ENCODE measurements at places on chromosomes 1 and 21.

DNA sequence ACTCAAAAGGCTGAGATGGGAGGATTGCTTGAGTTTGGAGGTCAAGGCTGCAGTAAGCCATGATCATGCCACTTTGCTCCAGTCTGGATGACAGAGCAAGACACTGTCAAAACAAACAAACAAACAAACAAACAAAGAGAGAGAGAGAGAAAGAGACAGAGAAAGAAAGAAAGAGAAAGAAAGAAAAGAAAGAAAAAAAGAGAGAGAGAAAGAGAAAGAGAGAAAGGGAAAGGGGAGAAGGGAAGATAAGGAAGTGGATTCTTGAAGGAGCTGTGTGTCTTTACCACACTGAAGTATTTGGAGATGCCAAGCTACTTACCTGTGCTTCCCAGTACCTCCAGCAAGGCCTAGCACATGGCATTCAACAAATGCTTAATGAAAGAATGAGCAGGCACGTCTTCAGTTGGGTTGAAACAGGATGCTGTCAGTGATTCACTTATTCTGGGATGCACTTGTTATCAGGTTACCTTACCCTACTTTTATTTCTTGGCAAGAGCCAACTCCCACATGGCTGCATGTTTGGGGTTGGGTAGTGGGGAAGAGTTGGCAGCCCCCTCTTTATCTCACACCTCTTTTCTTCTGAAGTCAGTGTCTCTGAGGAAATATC, 28.8 kb downstream of the CD101 start:
- DNase-seq = no peak

DNA sequence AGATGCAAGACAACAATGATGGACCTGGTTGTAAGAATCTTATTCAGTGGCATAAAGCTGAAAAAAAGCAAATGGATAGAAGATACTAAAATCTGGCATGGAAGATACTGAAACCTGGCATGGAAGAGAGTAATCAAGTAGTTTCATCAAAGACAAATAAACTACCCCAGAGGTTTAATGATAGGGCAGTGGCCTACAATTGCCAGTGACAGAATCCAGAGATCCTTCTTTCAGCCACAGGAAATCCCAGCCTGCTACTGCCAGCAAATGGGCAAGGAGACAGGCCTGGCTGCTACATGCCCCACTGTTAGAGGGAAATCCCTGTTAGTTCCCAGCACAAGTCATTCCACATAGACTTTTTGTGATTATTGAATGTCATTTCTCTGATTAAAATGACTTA, 409.4 kb downstream of the VAV3 start:
- no peak for DNase-seq

DNA sequence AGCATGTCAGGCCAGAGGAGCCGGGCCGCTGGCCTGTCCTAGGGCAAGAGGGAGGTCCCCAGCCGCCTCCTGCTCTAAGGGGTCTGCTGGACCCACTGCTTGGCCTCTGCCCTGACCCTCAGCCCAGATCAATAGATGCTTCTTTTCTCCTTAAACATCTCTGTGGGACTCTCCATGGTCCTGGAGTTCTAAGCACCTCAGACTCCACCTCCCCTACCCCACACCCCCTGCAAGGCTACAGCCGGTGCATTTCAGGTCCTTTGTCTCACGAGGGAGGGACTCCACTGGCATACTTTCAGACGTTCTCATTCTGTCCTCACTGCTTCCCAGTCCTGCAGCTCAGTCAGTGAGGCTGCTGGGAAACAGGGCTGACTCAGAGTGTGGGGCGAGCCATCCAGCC, 11.0 kb downstream of the CNTN2 start:
- DNase-seq = no peak

- no peak for DNase-seq
Measured at GRCh38 chr1:242139442-242139841, 140.5 kb upstream of the MAP1LC3C start.

- no peak for DNase-seq
Measured at GRCh38 chr1:111499026-111499785, 4.2 kb downstream of the ADORA3 start.

GRCh38 chr21:31203431-31204054, 140.5 kb downstream of the TIAM1 start:
- no peak for DNase-seq

DNA sequence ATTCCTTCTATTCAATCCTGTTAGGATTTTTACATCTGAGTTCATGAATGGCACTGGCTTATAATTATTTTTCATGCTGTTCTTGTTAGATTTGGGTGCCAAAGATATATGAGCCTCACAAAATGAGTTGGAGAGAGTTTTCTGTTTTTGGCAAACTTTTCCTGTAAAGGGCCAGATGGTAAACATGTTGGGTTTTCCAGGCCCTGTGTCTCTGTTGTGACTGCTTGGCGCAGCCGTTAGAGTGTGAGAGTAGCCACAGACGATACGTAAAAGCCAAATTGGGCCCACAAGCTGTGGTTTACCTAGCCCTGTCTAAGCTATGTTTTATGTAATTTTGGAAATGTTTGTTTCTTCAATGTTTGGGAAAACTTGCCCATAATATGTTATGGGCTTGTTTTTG, 15.6 kb upstream of the CA6 start:
- no peak for DNase-seq

DNA sequence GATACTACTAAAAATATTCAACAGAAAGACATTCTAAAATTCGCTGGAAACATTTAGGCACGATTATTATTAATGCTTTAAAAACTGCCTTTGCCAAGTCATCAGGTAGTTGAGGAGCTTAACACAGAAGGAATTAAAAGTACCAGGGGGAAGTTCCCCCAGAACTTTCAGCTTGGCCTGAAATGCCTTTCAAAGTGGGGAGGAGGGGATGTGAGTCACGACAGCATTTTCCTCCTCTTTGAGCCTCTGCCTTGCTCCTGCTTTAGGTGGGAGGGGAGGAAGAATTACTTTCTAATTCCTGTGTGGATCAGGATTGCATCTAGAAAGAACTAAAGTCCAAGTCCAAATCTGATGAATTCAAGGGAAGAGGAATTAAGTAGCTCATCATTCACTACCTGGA, 183.7 kb downstream of the CLIC6 start:
- DNase-seq = no peak

- DNase-seq = no peak
Measured at GRCh38 chr1:6485168-6486101, 6.0 kb downstream of the PLEKHG5 start.

DNA sequence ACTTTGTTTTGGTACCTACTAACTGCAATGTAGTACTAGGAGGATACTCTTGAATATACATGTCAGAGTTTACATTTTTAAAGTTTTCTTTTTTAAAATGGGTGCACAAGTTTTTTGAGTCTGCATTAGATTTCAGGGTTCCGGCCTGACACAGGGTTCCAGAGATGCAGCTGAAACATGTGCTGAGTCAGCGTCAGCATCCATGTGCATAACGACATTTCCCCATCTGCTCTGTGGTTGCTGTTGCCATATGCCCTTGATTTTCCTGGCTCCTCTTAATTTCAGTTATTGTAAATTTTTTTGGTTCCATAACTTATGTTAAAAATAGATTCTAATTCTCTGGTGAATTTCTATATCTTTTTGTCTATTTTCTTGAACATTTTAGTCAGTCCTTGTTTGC, 12.3 kb upstream of the METTL13 start:
- no peak for DNase-seq

DNA sequence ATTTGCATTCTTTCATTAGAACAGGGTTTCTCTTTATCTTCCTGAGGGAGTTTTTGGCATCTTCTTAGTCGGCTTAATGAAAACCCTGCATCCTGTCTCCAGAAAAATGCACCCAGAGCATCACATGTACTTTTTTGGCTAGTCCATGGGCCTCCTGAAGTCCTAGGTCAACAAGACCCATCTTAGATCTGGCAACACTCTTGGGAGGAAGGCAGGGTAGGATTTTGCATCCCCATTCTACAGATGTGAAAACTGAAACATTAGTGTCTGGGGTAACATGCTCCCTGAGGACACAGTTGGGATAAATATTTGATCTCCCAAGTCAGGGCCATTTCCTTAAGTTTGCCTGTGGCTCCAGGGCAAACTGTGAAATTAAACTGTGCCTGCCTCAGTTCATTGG, 40.0 kb upstream of the HMGB4 start:
- DNase-seq = no peak

DNA sequence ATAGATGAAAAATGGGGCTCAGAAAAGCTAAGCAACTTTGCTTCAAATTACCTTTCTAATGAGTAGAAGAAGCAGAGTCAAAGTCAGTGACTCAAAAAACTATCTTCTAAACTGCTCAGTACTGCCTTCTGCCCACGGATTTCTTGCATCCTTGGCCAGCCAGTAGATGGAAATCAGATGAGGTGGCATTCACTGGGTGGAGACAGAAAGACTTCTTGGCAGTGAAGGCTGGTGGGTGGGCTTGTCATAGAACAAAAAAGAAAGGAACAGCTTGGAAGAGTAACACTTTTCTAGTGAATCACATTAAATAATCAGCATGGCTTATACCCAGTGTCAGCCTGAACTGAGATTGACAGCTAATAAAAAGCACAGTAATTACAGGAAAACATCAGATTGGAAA, 170.7 kb downstream of the ST6GALNAC5 start:
- no peak for DNase-seq

- DNase-seq = no peak
Measured at GRCh38 chr1:940107-941014, 16.6 kb downstream of the SAMD11 start.

DNA sequence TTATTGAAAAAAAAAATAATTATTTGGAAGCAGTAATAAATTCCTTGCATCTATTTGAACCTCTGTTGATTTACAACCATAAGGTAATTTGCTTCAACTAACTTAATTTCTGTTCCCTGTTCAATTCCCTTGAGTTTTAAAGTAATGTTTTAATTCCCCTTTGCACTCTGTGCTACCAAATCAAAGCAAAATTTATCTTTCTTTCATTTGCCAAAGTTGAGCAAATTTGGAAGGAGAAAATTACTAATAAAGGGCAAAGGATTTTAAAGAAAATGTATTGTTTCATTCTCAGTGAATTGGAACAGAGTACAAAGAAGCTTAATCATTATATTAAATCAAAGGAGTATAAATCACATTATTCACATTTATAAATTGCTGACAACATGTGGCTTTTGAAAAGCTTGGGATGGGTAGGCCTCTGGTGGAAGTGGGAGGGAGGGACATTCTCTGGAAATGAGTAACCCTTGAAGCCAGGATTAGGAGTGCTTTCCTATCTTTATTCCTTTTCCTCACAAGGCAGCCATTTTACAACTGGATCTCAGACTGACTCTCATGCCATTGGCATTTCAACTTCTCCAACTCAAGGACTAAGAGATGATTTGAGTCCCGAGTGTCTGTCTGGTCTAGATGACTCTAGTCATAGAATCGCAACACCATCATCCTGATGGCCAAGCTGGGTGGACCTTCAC, 331.6 kb upstream of the DUSP10 start:
- no peak for DNase-seq

GRCh38 chr1:212491454-212491853, 58.7 kb downstream of the NENF start:
- no peak for DNase-seq

DNA sequence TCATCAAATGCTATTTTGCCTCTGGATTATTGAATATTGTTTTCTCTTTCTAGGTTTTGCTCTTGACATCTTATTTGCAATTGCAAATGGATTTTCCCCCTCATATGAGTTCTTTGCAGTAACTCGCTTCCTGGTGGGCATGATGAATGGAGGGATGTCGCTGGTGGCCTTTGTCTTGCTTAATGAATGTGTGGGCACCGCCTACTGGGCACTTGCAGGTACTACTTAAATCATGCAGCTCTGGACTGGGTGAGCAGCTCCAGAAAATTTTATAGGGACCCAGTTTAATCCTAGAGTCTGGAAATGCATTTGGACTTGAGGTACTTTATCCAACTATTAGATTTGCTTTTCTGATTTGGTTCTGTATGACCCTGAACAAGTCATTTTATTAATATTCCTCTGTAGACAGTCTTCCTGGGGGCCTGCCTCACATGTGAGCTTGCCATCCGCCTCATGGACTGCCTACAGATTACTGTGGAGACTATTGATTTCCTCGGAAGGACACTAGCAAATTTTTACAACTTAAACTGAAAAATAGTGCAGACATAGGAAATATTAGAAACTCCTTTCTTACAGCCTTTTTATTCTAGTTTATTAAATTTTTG, 44.5 kb downstream of the SLC22A15 start:
- no peak for DNase-seq

GRCh38 chr1:233113009-233113879, 162.8 kb downstream of the NTPCR start:
- DNase-seq = no peak

DNA sequence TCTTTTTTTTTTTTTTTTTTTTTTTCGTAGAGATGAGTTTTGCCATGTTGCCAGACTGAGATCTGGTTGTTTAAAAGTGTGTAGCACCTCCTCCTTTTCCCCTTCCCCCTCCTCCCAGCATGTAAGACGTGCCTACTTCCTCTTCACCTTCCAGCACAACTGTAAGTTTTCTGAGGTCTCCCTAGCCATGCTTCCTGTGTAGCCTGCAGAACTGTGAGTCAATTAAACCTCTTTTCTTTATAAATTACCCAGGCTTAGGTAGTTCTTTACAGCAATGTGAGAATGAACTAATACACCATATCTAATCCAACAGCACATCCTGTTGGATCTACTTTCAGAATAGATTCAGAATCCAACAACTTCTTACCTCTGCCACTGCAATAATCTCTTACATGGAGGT, 111.1 kb downstream of the CLIC6 start:
- DNase-seq = no peak

GRCh38 chr1:59244891-59245290, 52.0 kb upstream of the FGGY start:
- no peak for DNase-seq

DNA sequence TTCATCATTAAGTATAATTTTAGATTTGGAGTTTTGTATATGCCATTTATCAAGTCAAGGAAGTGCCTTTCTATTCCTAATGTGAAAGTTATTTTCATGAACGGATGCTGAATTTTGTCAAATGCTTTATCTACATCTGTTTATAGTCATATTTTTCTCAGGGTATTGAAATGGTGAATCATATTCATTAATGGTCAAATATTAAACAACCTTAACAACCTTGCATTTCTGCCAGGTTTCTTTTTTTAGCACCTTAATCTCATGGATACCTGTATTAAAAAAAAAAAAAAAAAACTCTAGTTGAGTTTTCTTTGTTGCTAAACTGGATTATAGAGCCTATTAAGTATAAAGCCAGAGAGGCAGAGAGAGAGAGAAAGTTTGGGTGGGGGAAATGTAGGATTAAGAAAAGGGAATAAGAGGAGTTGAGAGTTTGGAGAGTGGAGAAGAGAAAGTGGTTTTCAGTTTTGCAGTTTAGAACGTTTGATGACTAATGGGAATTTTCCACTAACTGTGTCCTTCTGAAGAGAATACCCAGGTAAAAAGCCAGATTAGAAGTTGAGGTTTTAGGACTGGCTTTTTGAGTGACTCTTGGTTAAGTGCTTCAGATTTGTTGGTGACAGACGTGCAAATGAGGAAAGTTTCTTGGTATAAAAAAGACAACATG, 305.0 kb downstream of the HLX start:
- DNase-seq = no peak

- no peak for DNase-seq
Measured at GRCh38 chr1:168234846-168235547, 9.2 kb downstream of the SFT2D2 start.
